ENCODE measurements at places on chromosomes 5 and 9. TPM values are rescaled to one million over a fixed set of nuclear protein-coding genes. Genes with fewer than 3 reads are reported as not detected.

The MEIKIN gene
- total RNA-seq = 0.22 TPM

DNA sequence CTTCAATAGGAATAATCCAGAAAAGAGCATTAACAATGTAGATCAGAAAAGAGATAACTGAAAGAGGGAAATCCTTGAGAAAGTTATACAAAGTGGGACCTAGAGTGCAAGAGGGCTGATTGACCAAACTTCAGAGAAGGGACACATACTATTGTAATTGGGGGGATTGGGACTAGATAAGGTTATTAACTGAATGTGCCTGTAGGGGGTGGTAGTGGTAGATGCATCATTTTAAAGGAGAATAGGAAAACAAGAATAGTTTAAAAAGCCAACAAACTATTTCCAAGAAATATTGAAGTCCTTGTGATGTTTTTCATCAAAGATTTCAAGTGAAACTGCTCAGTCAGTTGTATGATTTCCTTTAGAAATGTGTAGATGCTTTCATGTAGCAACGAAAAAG is 468.5 kb downstream of the TAF11L14 start:
- H3K27me3 ChIP-seq = no peaks in the 10 kb centered on the region
- no peak overlapping the region for H3K27ac ChIP-seq
- no peak overlapping the region for H3K4me3 ChIP-seq
- H3K36me3 ChIP-seq = no peaks in the 10 kb centered on the region

DNA sequence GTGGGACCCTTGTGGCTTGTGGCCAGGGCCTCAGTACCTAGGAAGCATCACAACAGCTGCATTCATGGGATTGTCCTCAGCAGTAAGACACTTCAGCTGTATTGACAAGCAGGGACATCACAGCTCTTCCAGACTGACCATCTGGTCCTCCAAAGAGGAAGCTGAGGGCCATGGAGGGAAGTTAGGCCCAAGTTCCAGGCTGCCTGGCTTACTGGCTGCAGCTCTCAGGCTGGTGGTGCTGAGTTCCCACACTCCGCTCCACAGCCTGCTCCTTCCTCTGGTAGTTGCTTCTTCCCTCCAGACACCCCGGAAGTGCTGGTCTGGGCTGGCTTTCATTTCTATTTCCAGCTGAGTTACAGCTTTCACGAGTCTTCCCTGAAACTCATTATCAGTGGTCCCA is 5.7 kb upstream of the STING1 start:
- no peaks in the 10 kb centered on the region for H3K36me3 ChIP-seq
- DNase-seq = no peak
- peaks cover 9% of the 10 kb centered on the region for H3K4me1 ChIP-seq

The PCDHGA4 gene
- total RNA-seq = 0.37 TPM

- H3K36me3 ChIP-seq = no peaks in the 10 kb centered on the region
- no peak overlapping the region for H3K27ac ChIP-seq
- DNase-seq = no peak
- no peaks in the 10 kb centered on the region for H3K27me3 ChIP-seq
- no peak overlapping the region for H3K4me3 ChIP-seq
These were observed 30.9 kb downstream of the GRAMD2B start for GRCh38 chr5:126454081-126454480.

DNA sequence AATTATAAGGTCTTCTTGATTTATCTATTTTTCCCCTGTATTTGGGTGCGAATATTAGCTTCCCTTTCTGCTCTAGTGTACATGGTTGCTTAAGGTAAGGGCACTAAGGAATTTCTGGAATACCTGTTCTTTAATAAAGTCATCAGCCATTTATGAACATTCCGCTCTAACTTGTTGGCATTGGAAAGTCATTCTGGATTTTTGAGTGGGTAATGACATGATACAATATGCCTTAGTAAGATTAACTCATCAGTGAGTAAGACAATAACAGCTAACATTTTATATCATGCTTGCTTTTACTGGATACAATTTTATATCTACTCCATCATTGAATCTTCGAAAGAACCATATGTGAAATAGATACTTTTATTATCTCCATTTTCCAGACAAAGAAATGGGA is 196.1 kb downstream of the ARRDC3 start:
- H3K4me3 ChIP-seq = no peak overlapping the region
- H3K36me3 ChIP-seq = no peaks in the 10 kb centered on the region
- DNase-seq = no peak
- H3K27me3 ChIP-seq = no peaks in the 10 kb centered on the region

DNA sequence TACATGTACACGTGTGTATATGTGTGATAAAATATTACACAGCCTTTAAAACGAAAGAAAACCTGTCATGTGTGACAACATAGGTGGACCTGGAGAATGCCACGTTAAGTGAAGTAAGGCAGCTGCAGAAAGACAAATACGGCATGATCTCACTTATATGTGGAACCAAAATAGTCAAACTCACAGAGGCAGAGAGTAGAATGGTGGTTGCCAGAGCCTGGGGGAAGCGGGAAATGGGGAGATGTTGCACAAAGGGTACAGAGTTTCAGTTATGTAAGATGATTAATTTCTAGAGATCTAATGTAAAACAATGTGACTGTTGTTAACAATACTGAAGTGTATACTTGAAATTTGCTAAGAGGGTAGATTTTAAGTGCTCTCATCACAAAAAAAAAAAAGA is 34.8 kb downstream of the ADAMTS12 start:
- no peaks in the 10 kb centered on the region for H3K27me3 ChIP-seq
- no peak for DNase-seq
- H3K27ac ChIP-seq = no peak overlapping the region
- no peak overlapping the region for H3K4me3 ChIP-seq

The PDE6A gene
- total RNA-seq = not detected

GRCh38 chr5:42840269-42840668 is 28.6 kb upstream of the SELENOP start:
- no peak overlapping the region for H3K4me3 ChIP-seq
- no peaks in the 10 kb centered on the region for H3K4me1 ChIP-seq
- H3K36me3 ChIP-seq = no peaks in the 10 kb centered on the region

DNA sequence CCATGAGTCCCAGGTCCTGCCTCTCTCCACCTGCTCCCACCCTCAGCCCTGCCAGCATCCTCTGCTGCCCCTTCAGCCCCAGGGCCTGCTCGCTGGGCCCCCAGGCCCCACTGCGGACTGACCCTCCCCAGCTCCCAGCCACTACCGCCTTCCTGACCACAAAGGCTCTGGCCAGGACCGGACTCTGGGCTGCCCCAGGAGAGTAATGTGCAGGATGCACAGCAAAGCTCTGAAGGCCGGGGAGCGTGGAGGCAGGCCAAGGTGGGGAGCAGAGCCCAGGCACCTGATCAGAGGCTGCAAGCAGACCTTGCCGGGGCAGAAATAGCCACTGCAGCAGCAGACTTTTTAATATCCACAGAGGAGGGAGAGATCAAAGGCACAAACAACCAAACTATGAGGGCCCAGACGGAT is 27.9 kb downstream of the IPPK start:
- H3K27me3 ChIP-seq = no peaks in the 10 kb centered on the region
- peaks cover 17% of the 10 kb centered on the region for H3K36me3 ChIP-seq
- no peak overlapping the region for H3K4me3 ChIP-seq
- no peak overlapping the region for H3K27ac ChIP-seq

DNA sequence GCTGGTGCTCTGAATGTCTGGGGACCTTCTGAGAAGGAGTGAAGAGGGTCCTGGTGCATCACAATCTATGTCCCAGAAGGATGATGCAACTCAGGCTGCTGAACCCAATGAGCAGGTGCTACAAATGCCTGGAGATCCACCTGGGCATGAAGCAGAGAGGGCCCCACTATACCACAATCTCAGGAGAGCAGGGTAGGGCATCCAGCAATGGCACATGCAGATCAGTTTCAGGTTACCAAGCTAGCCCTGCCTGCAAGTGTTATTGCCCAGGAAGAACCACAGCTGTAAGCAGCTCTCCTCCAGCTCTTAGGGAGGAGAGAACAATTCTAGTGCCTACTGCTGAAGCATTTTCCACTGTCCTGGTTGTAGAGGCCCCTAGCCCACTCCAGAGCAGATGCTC is 389.2 kb upstream of the TNC start:
- no peak overlapping the region for H3K27ac ChIP-seq
- no peak overlapping the region for H3K4me3 ChIP-seq
- no peak for DNase-seq
- no peaks in the 10 kb centered on the region for H3K4me1 ChIP-seq
- H3K27me3 ChIP-seq = no peaks in the 10 kb centered on the region

GRCh38 chr5:160850421-160850820 is 1.6 kb downstream of the ATP10B start:
- no peak overlapping the region for H3K4me3 ChIP-seq
- H3K27ac ChIP-seq = no peak overlapping the region
- H3K36me3 ChIP-seq = no peaks in the 10 kb centered on the region
- H3K27me3 ChIP-seq = no peaks in the 10 kb centered on the region
- no peak for DNase-seq

- peaks cover 2% of the 10 kb centered on the region for H3K27me3 ChIP-seq
- no peaks in the 10 kb centered on the region for H3K36me3 ChIP-seq
- H3K27ac ChIP-seq = no peak overlapping the region
- H3K4me3 ChIP-seq = no peak overlapping the region
These were observed 220.7 kb downstream of the DRD1 start for GRCh38 chr5:175223291-175223690.

DNA sequence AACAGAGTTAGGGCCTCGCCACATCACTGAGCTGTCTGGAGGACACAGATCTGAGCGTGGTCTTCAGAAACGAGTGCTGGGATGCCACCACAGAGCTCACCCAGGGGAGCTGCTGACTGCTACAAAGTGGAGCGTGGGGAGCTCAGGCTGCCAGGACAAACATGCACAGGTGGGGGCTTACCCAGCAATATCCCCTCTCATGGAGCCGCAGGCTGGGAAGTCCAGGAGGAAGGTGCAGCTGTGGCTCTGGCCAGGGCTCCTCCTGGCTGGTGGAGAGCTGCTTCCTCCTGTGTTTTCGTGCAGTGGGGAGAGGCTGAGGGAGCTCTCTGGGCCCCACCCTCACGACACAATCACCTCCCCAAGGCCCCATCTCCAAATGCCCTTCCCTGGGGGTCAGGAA is 368.6 kb upstream of the IRX4 start:
- H3K27ac ChIP-seq = no peak overlapping the region
- H3K4me1 ChIP-seq = no peaks in the 10 kb centered on the region
- no peak for DNase-seq
- H3K27me3 ChIP-seq = no peaks in the 10 kb centered on the region

The PWWP2A gene
- total RNA-seq = 39.0 TPM

GRCh38 chr9:32344551-32345182 is 39.8 kb upstream of the ACO1 start:
- DNase-seq = no peak
- no peaks in the 10 kb centered on the region for H3K27me3 ChIP-seq
- H3K36me3 ChIP-seq = no peaks in the 10 kb centered on the region

GRCh38 chr5:93883459-93883858 is 142.1 kb upstream of the POU5F2 start:
- H3K27me3 ChIP-seq = no peaks in the 10 kb centered on the region
- no peaks in the 10 kb centered on the region for H3K36me3 ChIP-seq
- H3K4me1 ChIP-seq = no peaks in the 10 kb centered on the region
- H3K4me3 ChIP-seq = no peak overlapping the region
- H3K27ac ChIP-seq = no peak overlapping the region

- peaks cover 10% of the 10 kb centered on the region for H3K36me3 ChIP-seq
- H3K27me3 ChIP-seq = no peaks in the 10 kb centered on the region
- DNase-seq = no peak
- no peak overlapping the region for H3K27ac ChIP-seq
- H3K4me1 ChIP-seq = no peaks in the 10 kb centered on the region
- no peak overlapping the region for H3K4me3 ChIP-seq
These were observed 72.9 kb downstream of the RCL1 start for GRCh38 chr9:4865681-4866080.

DNA sequence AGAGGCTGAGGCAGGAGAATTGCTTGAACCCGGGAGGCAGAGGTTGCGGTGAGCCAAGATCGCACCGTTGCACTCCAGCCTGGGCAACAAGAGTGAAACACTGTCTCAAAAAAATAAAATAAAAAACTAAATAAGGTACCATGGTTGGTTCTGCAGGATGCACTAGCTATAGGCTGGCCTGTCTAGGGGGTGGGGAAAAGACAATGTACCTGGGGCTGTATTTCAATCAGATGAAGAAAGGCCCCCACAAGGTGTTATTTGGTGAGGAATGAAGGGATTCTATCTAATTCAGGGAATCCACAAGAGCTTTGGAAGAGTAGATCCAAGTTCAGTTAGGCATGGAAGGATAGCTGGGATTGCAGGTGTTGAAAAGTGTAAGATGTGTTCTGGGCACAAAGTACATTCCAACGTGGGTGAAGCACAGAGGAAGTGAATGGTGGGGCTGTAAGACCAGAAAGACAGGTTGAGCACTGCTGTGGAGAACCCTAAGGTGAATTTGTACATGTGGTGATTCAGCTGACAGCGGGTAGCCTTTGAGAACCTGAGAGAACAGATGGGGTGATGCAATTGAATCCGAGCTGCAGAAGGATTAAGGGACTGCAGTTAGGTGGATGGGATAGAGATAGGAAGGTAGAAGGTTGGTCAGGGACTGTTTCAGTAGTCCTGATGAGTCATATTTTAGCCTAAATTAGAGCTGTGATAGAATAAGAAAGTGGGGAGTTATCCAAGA is 71.8 kb downstream of the CAST start:
- H3K4me3 ChIP-seq = no peak overlapping the region
- no peak overlapping the region for H3K27ac ChIP-seq
- no peak for DNase-seq
- H3K27me3 ChIP-seq = no peaks in the 10 kb centered on the region

The ADAMTSL1 gene
- total RNA-seq = not detected

The CLIC3 gene
- total RNA-seq = 5.4 TPM

The PCDHB11 gene
- total RNA-seq = not detected

GRCh38 chr5:104533498-104533897 is 970.9 kb upstream of the NUDT12 start:
- H3K4me1 ChIP-seq = no peaks in the 10 kb centered on the region
- H3K4me3 ChIP-seq = no peak overlapping the region
- DNase-seq = no peak

The CYSRT1 gene
- 0.37 TPM for total RNA-seq

The PSIP1 gene
- 139 TPM for total RNA-seq

GRCh38 chr5:145898171-145898570 is 25.4 kb upstream of the GRXCR2 start:
- no peaks in the 10 kb centered on the region for H3K36me3 ChIP-seq
- no peak overlapping the region for H3K4me3 ChIP-seq
- H3K27ac ChIP-seq = no peak overlapping the region
- H3K4me1 ChIP-seq = no peaks in the 10 kb centered on the region
- no peaks in the 10 kb centered on the region for H3K27me3 ChIP-seq

GRCh38 chr5:143527808-143528207 is 124.3 kb upstream of the NR3C1 start:
- H3K36me3 ChIP-seq = no peaks in the 10 kb centered on the region
- H3K27ac ChIP-seq = no peak overlapping the region
- DNase-seq = no peak
- no peak overlapping the region for H3K4me3 ChIP-seq

The CAMK2A gene
- not detected for total RNA-seq

- DNase-seq = no peak
- H3K27ac ChIP-seq = no peak overlapping the region
- H3K36me3 ChIP-seq = no peaks in the 10 kb centered on the region
- H3K27me3 ChIP-seq = no peaks in the 10 kb centered on the region
- H3K4me1 ChIP-seq = no peaks in the 10 kb centered on the region
- no peak overlapping the region for H3K4me3 ChIP-seq
These were observed 606.4 kb downstream of the ZNF608 start for GRCh38 chr5:124140060-124140459.

- H3K4me1 ChIP-seq = no peaks in the 10 kb centered on the region
- no peak overlapping the region for H3K4me3 ChIP-seq
- DNase-seq = no peak
- H3K36me3 ChIP-seq = peaks cover 24% of the 10 kb centered on the region
- no peaks in the 10 kb centered on the region for H3K27me3 ChIP-seq
These were observed 10.0 kb downstream of the FAM13B start for GRCh38 chr5:138022912-138023311.

GRCh38 chr9:137787786-137788505 is 89.6 kb upstream of the CACNA1B start:
- H3K27ac ChIP-seq = no peak overlapping the region
- no peaks in the 10 kb centered on the region for H3K27me3 ChIP-seq
- peaks cover 9% of the 10 kb centered on the region for H3K4me1 ChIP-seq

The CPEB4 gene
- 13.8 TPM for total RNA-seq

Measured in T-cell (primary cell).